AG10803 (cell line): ENCODE measurements at places on chromosomes 2 and 18.

- no peak for DNase-seq
Observed at GRCh38 chr18:50199346-50199855, 4.5 kb upstream of the MYO5B start.

DNA sequence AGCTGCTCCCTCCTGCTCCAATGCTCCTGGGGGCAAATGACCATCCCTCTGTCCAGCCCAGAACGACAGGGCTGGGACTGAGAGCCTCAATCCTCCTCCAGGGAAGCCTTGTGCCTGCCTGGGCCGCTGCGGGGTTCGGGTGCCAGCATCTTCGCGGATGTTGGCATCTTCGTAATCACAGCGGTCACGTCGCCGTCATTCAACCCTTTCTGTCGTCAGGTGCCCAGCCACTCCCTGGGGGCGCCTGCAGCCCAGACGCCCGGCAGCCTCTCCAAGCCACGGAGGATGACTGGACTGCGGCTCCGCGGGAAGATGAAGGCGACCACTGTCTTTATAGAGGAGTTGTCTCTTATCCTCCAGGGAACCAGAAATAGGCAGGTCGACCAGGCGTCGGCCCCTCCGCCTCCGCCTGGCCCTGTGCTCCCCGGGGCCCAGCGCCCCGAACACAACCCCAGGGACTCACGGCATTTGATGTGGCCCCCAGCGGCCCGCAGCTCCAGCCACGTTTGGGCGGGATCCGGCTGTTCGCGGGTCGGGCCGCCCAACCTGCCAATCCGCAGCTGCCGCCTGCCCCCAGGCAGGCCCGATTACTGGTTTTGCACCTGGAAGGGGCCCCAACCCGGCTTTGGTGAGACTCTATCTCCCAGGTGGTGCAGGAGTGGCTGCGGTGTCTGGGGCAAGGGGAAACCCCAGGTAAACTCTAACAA, 113.9 kb downstream of the THNSL2 start:
- DNase-seq: no peak

DNA sequence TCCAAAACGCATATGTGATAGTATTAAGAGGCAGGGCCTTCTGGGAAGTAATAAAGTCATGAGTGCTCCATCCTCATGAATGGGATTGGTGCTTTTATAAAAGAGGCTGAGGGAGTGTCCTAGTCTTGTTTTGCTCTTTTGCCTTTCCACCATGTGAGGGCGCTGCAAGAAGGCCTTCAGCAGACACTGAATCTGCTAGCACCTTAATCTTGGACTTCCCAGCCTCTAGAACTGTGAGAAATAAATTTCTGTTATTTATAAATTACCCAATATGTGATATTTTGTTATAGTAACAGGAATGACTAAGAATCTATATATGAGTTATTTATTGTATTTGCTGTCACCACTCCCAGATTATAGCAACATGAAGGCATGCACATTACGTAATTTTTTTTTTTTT, 63.5 kb downstream of the PLA2R1 start:
- DNase-seq: peak; percentile 65

- no peak for DNase-seq
Observed at GRCh38 chr2:10169053-10169578, 46.6 kb downstream of the RRM2 start.

DNA sequence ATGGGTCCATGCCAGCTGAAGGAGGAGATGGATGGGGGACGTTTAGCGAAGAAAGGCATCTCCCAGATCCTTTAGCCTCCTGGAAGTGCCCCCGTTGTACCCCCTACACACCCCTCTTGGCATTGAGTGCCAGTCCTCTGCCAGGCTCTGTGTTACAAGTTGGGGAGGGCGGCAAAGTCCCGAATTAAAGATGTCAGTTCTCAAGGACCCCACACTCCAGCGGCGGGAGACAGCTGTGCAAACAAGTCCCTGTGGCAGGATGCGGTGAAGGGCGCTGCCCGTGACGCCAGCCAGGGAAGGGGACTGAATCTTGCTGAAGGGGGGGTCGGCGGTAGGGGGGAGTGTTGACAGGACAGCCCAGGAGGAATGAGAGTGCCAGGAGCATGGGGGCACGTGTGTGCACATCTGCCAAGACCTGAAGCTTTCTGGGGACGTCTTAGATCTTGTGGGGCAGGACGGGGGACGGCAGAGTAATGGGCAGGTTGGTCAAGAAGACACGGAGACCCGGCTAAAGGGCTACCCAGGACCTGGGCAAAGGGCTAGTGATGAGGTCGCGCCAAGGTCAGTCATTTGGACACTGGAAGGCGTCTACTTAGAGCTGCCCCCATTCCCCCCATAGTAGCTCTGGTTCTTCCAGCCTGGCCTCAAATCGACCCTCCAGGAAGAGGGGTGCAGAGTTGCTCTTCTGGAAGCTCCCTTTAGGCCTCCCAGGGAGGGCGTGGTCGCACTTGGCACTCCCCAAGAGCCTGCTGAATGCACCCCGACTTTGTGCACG, 2.8 kb upstream of the CTDSP1 start:
- peak; percentile 79 for DNase-seq

DNA sequence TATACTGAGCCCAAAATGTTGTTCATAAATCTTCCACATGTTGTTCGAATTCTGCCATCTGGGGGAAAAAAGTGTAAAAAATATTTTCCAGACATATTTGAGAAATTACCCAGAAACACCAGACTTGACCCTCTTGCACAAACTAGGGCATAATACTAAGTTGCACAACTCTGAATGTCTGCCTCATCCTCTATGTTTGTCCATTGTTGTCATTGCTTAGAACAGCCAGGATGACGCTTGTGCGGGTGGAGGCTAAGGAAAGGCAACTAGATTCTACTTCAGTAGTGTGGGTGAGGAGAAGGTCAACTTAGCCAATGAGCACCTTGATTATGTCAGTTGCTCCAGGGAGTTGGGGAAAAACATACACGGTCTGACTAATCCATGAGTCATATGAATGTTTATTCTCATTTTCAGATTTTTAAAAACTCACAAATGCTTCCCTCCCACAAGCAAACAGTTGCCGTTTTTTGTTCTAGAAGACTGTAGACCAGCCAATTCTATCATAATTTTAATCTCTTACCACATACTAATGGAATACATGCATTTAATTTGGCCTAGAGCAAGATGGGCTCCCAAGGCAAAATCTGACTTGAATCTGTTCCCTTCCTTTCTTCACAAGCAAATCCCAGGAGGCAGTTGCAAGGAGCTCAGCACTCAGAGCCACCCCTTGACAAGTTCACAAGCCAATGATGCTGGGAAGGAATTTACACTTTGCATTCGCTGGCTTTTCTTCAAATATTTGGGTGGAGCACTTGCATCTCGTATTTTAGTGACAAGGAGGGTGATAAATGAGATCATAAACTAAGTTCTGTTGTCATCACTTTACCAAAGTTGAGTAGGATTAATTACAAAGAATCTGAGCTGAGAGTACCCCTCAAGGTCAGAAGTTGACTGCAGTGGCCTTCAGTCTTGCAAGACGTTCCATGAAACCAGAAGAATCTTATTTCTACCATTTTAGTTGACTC, 163.2 kb upstream of the TWIST2 start:
- peak; percentile 100 for DNase-seq

DNA sequence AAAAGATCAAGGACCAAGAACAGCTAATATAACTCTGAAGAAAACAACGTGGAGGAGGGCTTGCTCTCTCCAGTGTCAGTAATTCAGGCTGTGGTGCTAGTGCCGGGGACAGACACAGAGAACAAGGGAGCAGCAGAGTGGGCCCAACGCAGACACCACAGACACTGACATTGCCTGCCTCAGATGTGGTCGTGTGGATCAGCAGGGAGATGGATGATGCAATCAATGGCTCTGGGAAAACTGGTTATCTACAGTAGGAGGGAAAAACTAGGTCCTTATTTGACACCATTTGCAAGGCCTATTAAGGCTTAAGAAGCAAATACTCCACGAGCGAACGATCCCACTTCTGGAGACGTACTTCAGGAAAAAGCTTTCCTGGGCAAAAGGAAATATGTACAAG, 36.1 kb downstream of the HDLBP start:
- DNase-seq: no peak

GRCh38 chr2:103161456-103162289, 399.8 kb downstream of the TMEM182 start:
- peak; percentile 48 for DNase-seq

DNA sequence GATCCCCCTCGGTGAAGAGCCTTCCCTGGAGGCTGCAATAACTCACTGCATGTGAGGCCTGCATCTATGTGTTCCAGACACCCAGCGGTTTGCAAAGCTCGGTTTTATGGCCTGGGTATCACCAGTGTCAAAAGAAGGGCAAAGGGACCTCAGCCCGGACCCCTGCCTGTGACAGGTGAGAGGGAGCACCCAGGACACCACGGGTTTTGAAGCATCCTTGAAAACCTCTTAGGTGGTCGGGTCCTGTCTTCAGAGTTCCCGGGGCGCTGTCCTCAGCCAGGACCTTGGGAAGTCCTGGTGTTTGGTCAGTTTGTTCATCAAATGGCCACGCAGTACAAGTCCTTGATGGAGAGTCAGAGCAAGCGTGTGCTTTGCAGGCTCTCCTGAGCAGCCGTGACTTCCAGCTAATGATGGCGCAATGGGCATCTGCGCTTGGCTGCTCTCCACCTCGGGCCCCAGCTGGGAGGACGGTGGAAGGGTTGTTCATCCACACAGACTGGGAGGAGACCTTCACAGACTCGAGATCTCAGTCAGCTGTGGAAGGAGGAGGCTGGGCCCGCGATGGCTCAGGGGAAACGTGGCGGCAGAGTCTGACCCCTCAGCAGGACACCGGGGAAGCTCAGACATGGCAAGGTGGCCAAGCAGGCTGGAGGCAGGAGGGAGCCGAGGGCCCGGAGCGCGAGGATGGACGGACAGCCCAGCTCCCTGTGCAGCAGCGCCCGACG, 113.1 kb upstream of the GPC1 start:
- DNase-seq: peak; percentile 29

- no peak for DNase-seq
Observed at GRCh38 chr2:27263287-27264252, 723 bp upstream of the SLC30A3 start.
